ENCODE measurements at places on chromosomes 2 and 18.

DNA sequence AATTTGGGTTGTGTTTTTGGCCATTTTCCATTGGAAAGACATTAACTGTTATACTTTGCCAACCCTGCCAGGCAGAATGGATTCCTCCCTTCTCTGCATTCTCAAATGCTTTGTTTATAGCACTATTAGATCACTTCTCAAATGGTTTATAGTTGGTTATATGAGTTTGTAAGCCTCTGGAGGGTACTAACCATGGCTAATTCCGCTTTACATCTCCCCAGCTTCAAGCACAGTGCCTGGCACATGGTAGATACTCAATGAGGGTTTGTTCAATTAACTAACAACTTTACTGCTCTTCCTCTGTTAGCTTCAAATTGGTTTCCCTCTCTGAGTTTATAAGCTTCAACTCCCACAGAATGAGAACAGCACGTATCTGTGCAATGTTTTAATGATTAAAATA, 213.5 kb downstream of the SOX11 start:
- DNase-seq = no peak

- no peak for DNase-seq
Measured at GRCh38 chr2:128821010-128821409, 502.3 kb upstream of the HS6ST1 start.

DNA sequence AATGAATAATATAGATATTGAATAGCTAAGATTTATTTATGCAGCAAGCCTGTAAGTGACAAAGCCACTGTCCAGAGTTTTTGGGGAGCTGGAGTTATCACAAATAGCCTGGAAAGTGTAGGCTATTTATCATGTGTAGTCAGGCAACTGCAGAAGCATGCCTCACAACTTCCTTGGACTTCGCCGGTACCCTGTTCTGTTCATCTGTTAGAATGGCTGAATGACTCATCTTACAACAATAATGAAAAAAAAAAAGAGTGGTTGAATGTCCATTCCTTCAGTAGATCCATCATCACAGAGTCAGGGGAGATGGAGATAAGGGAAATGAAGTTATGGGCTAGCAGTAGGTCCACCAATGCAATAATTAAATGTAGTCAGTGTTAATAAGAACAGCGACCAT, 24.0 kb upstream of the ATP5MC3 start:
- DNase-seq = no peak

DNA sequence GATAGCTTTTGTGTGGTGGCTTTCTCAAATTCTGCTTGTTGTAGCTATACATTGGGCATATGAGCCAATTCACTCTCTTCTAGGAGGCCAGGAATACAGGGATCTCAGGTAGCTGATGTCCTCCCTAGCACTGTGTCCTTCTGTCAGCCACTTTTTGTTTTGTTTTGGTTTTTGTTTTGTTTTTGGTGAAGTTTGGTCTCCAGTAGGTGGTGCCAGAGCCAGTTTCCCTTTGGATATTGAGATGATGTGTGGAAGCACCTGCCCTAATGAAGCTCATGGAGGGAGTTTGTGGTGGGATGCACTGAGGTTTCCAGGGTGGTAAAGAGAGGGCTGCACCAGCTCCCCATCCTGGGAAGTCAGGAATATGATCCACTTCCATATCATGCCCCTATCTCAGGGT, 100.5 kb upstream of the VWC2L start:
- no peak for DNase-seq

GRCh38 chr2:119407430-119408220, 24.0 kb upstream of the TMEM37 start:
- DNase-seq = no peak

DNA sequence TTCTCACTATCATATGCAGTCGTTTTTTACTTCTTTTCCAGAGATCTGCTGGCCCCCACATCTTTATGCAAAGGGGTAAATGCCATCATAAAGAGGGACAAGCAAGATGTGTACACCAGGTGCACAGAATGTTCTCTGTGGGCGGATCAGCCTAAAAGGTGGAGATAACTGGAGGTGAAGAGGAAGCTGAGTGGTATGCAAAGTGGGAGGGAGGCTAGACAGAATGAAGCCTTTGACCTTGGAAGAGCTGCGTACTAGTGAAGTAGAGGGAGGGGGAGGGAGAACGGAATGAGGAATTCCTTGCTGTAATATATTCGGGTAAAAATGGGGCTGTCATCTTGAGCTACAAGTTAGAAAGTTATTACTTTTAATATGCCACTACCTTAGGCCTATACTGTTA, 287.5 kb upstream of the VRK2 start:
- DNase-seq = no peak

DNA sequence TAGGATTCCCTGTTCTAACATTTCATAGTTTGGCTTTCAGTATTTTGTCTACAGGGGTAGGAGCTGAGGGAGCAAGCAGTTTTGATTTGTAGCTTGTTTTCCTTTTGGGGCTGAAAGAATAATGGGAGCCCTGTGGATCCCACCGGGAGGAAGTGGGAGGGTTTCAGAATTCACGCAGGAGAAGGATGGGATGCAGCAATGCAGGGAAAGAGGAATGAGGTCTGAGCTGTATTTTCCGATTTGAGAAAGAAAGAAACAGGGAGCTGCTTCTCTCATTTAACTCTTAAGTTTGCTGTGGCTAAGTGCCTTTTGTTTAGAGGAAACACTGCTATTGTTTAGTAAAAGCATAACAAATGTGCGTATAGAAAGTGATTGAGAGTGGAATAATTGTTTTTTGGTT, 141.0 kb downstream of the ADCYAP1 start:
- DNase-seq = no peak

GRCh38 chr2:216283038-216283900, 89.0 kb downstream of the MARCHF4 start:
- DNase-seq = no peak

DNA sequence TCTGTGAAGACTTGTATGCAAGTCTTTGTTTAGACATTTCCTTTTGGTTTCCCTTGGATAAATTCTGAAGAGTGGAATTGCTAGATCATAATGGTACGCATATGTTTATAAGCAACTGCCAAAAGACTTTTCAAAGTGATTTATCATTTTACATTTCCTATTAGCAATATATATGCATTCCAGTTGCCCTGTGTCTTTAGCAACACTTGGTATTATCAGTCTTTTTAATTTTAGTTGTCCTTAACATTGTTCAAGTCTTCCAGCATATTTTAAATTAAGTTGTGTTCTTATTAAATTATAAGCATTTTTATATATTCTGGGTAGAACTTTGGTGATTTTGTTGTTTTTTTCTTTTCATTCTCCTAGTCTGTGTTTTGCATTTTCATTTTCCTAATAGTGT, 81.8 kb downstream of the EML6 start:
- no peak for DNase-seq

DNA sequence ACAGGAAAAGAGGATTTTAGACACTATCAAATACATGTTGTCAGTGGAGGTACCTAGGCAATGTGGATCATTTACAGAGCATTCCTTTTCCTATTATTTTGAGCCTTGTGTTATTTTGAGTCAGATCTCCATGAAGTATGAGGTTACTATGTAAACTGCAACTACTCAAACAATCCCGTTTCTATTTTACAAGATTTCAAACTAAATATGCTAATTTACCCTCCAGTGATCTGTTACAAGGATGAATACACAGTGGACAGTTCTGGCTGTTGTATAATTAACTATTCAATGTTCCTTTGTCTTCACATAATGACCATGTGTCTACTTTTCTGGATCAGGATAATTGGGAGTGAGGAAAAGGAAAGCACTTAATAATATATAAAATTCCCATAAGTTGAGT, 4.6 kb downstream of the HOXD1 start:
- no peak for DNase-seq

DNA sequence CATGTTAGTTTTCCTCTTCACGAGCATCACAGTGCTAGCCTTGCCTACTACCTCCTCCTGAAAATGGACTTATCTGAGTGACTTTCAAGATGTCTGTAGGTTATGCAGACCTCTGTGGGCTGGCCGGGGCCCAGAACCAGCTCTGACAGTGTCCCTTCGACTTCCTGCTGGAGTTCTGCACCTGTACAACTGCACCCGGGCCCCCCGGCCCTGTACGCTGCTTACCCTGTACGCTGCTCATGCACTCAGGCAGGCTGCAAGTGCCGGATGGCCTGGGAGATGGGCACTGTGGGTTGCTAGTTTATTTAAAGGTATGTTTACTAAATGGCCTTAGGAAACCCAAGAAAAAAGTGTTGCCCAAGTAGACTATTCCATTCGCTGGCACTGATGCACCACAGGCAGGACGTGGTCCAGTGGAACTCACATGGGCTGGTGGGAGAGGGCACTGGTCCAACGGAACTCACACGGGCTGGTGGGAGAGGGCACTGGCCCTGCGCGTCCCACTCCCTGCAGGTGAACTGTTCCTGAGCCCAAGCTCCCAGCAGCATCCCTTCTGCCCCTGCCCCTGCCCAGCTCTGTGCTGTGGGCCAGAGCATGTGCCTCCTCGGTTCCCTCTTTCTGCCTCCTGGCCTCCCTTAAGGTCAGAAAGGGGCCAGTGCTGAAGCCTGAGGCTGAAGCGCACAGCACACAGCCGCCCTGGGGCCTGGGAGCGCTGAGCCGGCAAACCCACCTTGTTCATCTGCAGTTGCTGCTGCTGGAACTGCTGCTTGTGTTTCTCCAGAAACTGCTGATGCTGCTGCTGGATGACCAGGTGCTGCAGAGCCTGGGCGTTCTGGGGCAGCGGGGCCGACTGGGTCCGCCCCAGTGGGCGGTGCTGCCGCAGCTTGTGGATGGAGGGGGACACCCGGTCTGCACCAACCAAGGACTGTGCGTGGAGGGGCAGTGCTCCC, 274.8 kb downstream of the HDAC4 start:
- DNase-seq = no peak

DNA sequence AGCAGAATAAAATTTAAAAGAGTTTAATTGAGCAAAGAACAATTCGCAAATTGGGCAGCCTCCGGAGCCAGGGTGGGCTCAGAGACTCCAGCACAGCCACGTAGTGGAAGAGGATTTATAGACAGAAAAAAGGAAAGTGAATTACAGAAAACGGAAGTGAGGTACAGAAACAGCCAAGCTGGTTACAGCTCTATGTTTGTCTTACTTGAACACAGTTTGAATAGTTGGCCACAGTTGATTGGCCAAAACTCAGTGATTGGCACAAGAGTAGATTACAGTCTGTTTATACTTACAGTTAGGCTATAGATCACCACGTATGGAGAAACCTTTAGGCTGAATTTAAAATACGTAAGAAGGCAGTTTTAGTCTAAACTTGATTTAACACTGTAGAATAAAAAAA, 78.8 kb upstream of the NEDD4L start:
- no peak for DNase-seq

DNA sequence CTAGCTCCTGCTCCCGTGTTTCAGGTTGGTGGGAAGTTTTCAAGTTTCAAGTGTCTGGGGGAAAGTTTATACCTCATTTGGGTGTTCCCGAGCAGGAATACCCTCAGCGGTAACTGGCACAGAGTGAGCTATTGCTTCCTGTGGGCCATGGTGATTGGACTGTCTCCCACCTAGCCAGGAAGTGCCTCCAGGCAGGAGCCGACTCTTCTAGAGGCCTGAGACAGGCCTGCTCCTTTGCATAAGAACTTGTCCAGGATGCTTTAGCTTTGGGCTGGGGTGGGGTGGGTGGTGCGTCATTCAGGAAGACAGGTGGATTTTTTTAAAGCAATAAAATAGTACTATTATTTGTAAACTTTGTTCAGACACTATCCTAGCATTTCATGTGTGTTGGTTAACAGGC, 23.5 kb upstream of the DNMT3A start:
- DNase-seq = no peak

DNA sequence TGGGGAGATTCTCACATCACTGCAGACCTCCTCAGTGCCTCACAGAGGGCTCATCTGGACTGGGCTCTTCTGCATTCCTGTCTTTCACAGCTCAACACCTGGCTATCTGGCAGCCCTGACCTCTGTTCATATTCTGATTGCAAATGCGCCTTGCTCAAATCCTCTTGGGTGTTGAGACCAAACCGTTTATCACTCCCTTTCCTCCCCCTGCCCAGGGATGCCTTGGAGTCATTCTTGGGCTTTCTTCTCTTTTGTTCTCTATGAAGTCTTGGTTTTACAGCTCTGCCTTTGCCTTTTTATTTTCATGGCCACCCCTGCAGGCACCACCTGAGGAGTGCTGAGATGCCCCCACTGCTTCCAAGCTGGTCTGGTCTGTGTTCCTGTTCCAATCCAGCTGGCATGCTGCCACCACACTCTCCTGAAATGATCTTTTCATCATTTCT, 26.3 kb downstream of the TUBB6 start:
- no peak for DNase-seq

GRCh38 chr2:153476816-153477635, 1.5 kb downstream of the RPRM start:
- no peak for DNase-seq

- no peak for DNase-seq
Measured at GRCh38 chr2:36965206-36965605, 1.1 kb downstream of the STRN start.

DNA sequence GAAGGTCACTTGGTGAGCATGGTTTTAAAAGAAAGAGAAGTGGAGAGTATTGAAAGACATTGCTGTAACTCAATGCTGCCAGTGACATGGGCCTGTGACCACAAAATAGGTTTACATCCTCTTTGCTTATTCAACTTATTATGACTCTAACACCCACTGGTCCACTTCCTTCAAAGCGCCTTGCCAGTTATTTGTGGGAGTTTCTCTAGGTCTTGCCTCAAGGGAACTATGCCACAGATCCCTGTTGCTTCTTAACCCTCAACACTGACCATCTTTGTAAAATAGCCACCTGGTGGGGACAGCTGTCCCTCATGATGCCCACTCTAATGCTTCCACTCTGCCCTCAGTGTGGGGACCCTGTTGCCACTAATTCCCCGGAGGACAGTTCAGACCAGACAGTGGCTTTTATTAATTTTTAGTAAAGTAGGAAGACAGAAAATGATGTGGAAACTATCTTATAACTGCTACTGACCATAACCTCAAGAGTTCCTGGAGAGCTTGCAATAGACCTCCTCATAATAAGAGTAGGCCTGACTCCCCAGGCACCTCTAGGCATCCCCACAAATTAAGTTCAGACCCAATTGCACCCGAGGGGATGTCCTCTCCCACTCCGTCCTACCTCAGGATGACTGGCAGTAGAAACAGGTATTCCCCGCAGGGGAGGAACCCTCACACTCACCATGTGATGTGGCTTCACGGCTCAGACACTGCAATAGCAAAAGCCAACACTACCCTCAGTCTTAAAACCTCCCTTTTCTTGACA, 31.3 kb upstream of the SLC25A52 start:
- no peak for DNase-seq

DNA sequence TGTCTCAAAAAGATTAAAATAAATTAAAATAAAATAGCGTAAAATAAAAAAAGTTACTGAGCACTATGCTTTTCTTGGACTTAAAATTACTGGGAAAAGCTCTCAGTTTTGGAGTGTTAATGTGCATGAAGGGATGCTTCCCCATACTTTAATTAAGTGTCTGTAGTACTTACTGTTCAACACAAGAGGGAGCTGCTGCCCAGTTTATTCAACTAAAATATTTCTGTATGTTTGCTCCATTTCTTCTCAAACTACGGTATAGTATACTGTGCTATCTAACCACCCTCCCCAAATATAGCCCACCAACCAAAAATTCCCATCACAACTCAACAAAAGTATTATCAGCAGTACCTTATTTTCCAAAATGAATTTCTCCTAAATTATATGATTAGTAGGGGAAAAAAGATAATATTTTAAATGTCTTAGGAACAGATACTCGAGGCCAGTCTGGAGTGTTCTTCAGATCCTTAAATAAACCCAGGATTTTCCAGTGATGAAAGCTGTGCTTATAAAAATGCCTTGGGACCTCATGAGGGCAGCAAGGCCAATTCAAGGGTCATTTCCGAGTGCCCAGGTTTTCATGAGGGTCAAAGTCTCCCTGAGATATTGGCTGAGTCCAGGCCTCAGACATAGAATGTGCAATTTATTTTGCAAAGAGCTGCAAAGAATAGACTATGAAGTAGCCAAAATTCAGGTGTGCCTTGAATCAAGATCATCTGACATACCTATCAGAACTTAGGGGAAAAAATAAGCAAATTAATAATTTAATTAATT, 64.1 kb downstream of the CHRNA1 start:
- no peak for DNase-seq

Data from stimulated activated CD8-positive, alpha-beta memory T cell treated with anti-CD3 and anti-CD28 coated beads, Interleukin-15, amount 100 ng/mL, for 24 hours (primary cell).